Activated CD4-positive, alpha-beta memory T cell treated with anti-CD3 and anti-CD28 coated beads for 36 hours (primary cell): ENCODE measurements at places on chromosomes 5 and 9. TPM values are rescaled to one million over a fixed set of nuclear protein-coding genes. Genes with fewer than 3 reads are reported as not detected.

The IGFBPL1 gene
- not detected for total RNA-seq

The LCN9 gene
- not detected for total RNA-seq

The PCDHA1 gene
- total RNA-seq: not detected

The VCP gene
- 292 TPM for total RNA-seq

GRCh38 chr5:104370523-104370922, 807.9 kb upstream of the NUDT12 start:
- no peak for DNase-seq
- H3K36me3 ChIP-seq: no peaks in the 10 kb centered on the region
- no peak overlapping the region for H3K4me3 ChIP-seq
- no peaks in the 10 kb centered on the region for H3K27me3 ChIP-seq
- H3K27ac ChIP-seq: no peak overlapping the region

GRCh38 chr5:45491368-45491767, 204.8 kb downstream of the HCN1 start:
- DNase-seq: no peak
- no peaks in the 10 kb centered on the region for H3K4me1 ChIP-seq

DNA sequence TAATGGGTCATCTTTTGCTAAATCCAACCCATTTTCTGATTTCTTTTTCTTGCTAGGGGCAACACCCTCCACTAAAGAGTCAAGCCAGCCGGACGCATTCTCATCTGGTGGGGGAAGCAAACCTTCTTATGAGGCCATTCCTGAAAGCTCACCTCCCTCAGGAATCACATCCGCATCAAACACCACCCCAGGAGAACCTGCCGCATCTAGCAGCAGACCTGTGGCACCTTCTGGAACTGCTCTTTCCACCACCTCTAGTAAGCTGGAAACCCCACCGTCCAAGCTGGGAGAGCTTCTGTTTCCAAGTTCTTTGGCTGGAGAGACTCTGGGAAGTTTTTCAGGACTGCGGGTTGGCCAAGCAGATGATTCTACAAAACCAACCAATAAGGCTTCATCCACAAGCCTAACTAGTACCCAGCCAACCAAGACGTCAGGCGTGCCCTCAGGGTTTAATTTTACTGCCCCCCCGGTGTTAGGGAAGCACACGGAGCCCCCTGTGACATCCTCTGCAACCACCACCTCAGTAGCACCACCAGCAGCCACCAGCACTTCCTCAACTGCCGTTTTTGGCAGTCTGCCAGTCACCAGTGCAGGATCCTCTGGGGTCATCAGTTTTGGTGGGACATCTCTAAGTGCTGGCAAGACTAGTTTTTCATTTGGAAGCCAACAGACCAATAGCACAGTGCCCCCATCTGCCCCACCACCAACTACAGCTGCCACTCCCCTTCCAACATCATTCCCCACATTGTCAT, 72.0 kb downstream of the NUP214 start:
- peaks cover 59% of the 10 kb centered on the region for H3K36me3 ChIP-seq
- H3K27me3 ChIP-seq: no peaks in the 10 kb centered on the region
- DNase-seq: no peak

- peaks cover 13% of the 10 kb centered on the region for H3K27me3 ChIP-seq
- no peak overlapping the region for H3K27ac ChIP-seq
- no peak for DNase-seq
- H3K4me1 ChIP-seq: no peaks in the 10 kb centered on the region
These were observed 12.2 kb upstream of the SEPTIN8 start for GRCh38 chr5:132788990-132789886.
